ENCODE measurements at places on chromosomes 7 and 10.

GRCh38 chr7:4774658-4775249, 669 bp upstream of the AP5Z1 start:
- DNase-seq, result no peak

GRCh38 chr7:90916319-90916718, 320.2 kb downstream of the CDK14 start:
- no peak for DNase-seq

- DNase-seq, result no peak
These were observed 603.3 kb upstream of the IGFBP3 start for GRCh38 chr7:46524350-46524749.

DNA sequence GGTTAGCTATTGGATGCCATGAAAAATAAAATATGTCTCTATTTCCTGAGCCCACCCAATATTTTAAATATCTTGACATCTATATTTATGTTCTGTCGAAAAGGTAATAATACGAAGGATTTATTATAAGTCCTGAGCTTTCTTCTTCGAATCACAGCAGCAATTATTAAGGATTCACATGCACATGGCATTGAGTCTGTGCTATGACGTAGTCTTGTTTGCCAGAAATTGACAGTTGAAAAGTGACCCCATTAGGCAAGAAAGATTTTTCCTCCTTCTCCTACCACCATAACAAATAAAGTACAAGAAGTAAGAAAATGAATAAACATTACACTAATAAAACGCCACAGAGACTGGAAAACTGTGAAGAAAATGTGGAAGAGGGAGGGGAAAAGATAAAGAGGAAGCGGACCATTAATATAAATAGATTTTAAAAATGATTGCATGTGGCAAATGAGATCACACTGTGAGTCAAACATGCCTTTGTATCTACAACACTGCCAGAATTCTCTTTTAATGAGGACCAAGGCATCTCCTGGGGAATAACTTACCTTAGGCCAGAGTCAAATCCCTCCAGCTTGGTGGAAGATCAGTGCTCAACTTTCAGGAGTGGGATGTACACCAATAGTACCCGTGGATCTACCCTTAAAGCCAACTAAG, 21.6 kb downstream of the FZD1 start:
- DNase-seq, result no peak

- DNase-seq, result no peak
These were observed 503.5 kb downstream of the KIF20B start for GRCh38 chr10:90204956-90205314.

- no peak for DNase-seq
These were observed 76.0 kb downstream of the PLXDC2 start for GRCh38 chr10:19892270-19892669.

DNA sequence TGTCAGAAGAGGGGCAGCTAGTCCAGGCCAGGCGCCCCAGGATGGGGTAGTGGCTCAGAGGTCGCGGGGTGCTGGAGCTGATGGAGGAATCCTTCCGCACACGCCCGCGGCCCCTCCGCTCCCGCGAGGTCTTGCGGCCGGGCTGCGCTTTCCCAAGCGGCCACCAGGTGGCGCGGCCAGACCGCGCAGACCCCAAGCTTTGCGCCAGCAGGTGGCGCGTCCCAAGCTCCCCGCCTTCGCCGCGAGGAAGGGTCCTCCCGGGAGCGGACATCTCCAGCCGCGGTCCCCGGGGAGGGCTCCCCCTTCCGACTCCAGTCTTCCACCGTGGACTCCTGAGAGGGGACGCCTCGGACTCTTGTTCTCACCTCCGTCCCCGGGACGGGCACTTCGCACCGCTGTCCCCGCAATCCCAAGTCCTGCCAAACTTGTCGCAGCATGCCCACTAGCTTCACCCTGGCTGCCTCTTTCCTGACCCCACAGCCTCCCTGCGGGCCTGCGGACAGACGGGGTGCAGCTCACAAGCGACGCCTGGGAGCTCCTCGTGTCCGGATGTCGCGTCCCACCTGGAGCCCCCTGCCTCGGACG, 19.4 kb downstream of the KCNK18 start:
- DNase-seq, result peak; percentile 96

DNA sequence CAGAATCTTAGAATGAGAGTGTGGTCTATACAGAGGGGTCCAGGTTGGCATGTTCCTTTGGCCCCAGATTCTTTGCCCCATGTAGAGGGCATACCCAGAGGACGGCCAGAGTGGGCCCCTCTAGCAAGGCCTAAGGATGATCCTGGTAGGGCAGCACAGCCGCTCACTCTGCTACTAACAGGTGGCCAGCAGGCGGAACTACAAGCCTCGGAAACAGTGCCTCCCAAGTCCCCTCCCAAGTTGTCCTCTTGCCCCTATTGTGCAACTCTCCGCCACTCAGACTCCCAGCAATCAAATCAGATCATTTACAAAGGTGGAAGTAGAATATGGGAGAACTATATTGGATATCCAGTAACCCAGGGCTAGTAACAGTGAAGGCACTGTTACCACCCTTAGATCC, 107.4 kb downstream of the STRA8 start:
- no peak for DNase-seq

- DNase-seq, result no peak
These were observed 45.5 kb upstream of the RHOBTB1 start for GRCh38 chr10:60989400-60989876.

- DNase-seq, result no peak
These were observed 730.8 kb downstream of the PHTF2 start for GRCh38 chr7:78529392-78529791.

- DNase-seq, result no peak
These were observed 272.9 kb downstream of the MAGI2 start for GRCh38 chr7:79180533-79180932.

DNA sequence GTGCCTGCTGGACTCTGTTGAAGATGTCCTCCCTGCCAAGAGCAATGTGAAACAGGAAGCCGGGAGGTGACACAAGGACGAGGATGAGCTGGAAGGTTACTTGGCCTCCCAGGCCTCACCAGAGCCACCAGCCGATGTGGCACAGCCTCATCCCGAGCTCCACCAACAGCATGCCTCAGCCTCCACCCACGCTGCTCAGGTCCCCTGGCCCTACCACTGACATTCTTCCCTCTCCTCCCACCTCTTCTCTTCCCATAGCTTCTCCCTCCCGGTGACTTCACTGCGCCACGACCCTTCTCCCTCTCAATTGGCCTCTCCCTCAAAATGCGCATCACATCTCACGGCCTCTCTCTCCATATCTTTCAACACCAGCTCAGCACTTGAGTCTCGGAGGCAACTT, 249.9 kb downstream of the SKAP2 start:
- peak; percentile 41 for DNase-seq

DNA sequence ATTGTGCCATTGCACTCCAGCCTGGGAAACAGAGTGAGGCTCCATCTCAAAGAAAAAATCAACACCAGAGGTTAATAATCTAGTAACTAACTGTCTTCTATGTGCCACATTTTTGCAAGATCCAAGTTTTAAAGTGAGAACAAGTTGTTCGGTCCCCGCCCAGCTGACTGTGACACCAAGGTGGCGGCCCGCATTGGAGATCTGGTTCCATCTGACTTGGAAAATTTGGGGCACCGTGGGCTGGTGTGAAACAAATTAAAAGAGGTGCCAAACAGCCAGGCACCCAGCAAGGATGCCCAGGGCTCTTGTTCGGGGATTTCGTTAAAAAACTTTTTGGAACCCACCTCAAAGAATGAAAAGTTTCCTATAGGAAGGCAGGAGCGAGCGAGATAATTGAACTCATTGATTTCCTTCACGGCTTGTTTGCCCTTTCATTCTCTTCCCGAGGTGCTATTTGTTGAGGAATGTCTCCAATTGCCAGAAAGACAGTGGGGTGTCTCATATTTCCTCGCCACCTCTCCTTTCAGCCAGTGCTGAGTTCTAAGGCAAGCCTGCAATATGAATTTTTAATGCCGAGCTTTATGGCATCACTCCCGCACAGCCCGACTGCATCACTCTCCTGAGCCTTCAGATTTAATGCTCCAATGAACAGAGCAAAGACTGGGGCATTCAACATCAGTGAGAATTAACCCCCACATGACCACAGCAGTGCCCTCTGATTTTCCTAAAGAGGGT, 156.9 kb upstream of the SH2B2 start:
- DNase-seq, result no peak

All from H7 (cell line).